ENCODE measurements at places on chromosomes 3 and 15.

GRCh38 chr15:63339006-63339766 is 42.5 kb downstream of the CA12 start:
- no peak for DNase-seq

DNA sequence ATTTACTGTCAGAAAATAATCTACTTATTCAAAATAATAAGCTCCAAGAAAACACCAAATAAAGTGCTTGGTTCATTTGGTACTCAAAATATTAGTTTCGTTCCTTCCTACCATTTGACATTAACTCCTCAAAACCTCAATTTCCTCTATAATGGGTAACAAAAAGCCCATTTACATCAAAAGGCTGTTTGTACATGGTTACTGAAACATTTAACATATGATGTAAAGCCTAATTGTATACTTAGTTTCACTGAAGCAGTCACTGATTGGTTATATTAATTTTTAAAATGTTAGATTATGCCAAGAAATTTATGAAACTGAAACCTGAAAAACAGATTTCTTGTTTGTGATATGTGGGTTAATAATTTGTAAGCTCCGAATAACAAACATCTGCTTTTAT is 14.7 kb downstream of the XRN1 start:
- no peak for DNase-seq

- DNase-seq = no peak
Measured at GRCh38 chr3:126390751-126391150, 4.0 kb upstream of the CFAP100 start.

DNA sequence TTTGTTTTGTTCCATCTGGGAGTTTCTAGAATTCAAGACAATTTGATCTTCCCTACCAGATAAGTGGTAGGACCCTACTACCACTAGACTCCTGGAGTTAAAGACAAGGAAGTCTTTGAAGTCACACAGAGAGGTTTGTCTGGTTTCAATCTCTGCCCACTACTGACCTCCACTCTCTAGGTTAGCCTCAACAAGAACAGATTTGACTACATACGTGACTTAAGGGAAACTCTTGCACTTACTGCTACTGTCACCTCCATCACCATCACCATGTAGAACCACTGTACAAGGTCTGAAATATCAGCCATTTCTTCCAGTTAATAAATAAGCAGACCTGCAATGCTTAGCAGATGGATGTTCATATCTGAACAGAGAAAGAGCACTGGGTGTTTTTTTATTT is 148.3 kb upstream of the ARHGEF26 start:
- DNase-seq = no peak

DNA sequence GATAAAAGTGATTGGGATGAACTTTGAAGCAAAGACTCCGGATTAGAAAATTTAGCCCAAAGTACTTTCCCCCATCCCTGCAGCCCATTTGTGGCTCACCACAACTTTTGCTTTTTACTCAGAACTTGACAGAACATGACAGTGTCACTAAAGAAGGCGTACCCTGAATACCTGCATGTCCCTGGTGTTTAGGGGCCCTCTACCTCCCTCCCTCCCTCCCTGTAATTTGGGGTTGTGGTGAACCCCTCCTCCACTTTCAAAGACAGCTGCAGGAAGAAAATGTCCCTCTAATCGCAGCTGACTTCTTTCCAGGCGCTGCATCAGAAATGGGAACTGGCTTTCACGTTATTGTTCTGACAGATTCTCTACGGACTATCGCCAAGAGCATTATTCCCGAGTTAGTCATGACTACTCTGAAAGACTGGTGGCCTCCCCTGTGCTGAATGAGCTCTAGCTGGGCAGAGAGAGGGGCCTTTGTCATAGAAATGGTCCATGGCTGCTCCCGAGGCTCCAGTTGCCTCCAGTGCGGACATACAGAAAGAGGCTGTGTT is 93.2 kb upstream of the ARHGEF3 start:
- DNase-seq = peak; percentile 34

GRCh38 chr3:97359977-97360376 is 404.6 kb upstream of the ARL6 start:
- DNase-seq = no peak

DNA sequence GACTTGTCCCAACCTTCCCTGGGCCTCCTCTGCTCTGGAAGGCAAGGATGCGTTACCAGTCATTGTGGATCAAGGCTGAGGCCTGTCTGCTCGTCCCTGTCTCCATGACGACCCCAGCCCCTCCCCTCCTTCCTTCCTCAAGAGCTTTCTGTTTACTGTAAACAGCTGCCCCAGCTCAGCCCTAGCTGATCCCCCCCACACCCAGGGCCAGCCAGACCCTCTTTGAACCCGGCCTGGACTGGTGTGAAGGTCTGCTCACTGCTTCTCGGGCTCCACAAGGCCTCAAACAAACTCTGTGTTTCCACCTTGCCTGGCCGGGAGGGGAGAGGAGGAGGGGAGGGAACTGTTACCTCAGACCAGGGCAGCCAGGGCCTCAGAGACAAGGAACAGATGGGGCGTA is 16.9 kb downstream of the VPS18 start:
- DNase-seq = no peak

DNA sequence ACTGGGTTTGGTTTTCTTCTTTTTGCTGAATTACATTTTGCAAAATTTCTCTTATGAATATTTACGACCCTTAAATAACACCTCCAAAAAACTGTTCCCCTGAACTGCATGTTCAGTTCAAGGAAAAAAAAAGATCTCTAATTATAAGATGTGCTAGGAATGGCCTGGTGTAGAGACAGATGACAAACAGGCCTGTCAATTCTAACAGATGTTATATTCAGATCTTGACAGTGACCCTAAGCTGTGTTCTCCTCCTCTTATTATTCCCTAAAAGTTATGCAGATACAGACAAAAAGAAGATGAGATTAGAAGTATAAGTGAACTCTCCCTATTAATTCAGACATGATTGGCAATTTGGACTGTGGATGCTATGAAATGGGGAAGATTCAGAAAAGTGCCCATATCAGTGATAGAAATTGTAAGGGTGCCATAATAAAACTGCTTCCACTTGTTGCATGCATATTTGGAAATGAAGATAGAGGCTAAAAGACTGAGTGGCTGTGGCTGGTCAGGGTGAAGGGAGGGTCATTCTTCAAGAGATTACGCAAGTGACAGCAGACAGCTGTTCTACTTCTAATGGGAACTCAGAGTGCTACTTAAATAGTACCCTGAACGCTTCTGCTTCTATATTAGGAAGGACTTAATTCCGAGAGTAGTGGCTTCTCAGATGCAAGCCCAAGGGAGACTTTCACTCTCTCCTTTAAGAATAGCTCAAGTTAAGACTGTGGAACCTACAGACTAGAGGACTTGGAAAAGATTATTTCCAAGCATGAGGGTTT is 75.5 kb downstream of the ADAMTS9 start:
- DNase-seq = peak; percentile 56
